ENCODE measurements at places on chromosomes 4 and X.

- no peak for DNase-seq
Measured at GRCh38 chr4:85399270-85399669, 75.7 kb upstream of the ARHGAP24 start.

- DNase-seq: no peak
Measured at GRCh38 chr4:138757432-138757831, 258.1 kb upstream of the NOCT start.

- no peak for DNase-seq
Measured at GRCh38 chrX:49976682-49977197, 54.3 kb downstream of the CLCN5 start.

- DNase-seq: no peak
Measured at GRCh38 chrX:49120091-49120490, 3.4 kb downstream of the GPKOW start.

GRCh38 chrX:44674906-44675305 lies 132.2 kb upstream of the FUNDC1 start:
- no peak for DNase-seq

Measured in activated T-helper 9 cell treated with anti-CD3 and anti-CD28 coated beads, Interleukin-2, amount 50 U/mL, for 16 hours (primary cell).